Occipital lobe (tissue), 3 donors: ENCODE measurements at places on chromosomes 12 and 14. TPM values are rescaled to one million over a fixed set of nuclear protein-coding genes. Genes with fewer than 3 reads are reported as not detected.

The CHGA gene
- total RNA-seq, result 37.9 TPM

GRCh38 chr12:20492251-20492760, 124.0 kb downstream of the PDE3A start:
- DNase-seq, result no peak

GRCh38 chr14:51401272-51401671, 161.2 kb downstream of the TMX1 start:
- DNase-seq, result no peak

- DNase-seq, result no peak
Measured at GRCh38 chr12:86727160-86727559, 471.0 kb upstream of the MGAT4C start.
